ENCODE measurements at places on chromosomes 3 and 15.

GRCh38 chr3:188123170-188123905 lies 30.6 kb upstream of the LPP start:
- DNase-seq = no peak

DNA sequence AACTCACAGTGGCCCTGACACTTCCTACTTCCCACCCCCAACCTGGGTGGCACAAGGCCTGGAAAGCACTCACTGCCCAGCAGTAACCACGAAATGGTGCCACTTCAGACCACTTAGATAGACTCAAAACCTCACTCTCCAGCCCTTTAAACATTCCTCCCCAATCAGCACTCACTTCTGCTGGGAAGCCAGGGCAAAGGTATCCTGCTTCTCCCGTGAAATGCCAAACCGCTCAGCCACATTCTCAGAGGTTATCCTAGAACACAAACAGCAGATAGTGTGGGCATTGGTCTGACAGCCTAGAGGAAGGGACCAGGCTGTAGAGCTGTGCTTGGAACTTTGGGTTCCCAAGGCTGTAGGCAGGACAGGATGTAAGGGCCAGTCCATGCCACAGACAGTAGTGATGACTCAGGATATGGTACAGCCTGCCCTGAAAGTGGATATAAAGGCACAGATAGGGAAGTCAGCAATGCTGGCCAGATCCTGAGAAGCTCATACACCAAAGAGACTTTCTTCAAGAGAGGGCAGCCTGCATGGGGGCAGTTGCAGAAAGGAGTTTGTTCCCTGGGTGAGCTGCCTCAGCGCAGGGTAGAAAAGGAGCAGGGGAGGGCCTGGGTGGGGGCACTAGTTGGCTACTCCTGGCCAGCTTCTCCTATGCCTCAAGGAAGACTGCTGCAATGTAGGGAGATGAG lies 9.2 kb downstream of the ACAA1 start:
- DNase-seq = no peak

DNA sequence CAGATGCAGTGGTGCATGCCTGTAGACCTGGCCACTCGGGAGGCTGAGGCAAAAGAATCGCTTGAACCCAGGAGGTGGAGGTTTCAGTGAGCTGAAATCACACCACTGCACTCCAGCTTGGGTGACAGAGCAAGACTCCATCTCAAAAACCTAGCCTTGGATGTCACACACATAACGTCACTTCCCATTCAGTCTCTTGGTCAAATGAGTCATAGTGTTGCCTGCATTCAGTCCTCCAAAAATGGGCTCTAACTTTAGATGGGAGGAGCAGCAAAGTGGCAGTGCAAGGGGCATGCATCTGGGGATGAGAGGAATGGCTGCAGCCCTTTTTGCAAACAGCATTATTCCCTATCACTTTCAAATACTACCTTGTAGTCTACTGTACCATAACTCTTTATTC lies 62.9 kb upstream of the AGBL1 start:
- no peak for DNase-seq

DNA sequence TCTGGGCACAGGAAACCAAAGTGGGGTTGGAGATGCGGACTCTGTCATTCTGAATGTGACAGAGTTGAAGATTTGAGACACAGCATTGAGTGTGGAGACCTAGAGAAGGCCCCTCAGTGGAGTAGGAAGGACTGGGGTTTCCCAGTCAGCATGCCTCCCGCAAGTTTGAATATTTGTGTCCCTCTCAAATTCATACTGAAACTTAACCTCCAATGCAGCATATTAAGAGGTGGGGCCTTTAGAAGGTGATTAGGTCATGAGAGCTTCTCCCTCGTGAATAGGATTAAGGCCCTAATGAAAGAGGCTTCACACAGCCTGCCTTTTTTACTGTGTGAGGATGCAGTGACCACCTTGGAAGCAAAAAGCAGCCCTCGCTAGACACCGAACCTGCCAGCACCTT lies 8.0 kb downstream of the HDDC3 start:
- DNase-seq = no peak

DNA sequence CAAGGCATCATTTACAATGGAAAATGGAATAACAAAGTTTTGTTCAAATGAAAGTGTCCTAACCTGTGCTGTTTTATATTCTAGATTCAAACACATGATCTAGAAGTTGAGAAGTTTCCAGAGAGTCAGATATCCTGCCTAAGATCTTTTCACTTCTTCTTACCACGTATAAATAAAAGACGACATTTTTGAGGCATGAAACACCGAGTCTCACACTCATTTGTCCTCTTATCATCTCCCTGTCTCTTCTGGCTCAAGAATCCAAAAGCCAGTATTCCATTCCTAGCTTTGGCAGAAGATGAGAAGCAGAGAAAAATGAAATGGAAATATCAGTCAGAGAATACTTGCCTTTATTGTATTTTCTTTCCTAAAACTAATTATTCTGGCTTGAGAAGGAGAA lies 738.6 kb upstream of the NR2F2 start:
- DNase-seq = no peak

- DNase-seq = no peak
Measured at GRCh38 chr15:41417418-41418195, 712 bp downstream of the RTF1 start.

DNA sequence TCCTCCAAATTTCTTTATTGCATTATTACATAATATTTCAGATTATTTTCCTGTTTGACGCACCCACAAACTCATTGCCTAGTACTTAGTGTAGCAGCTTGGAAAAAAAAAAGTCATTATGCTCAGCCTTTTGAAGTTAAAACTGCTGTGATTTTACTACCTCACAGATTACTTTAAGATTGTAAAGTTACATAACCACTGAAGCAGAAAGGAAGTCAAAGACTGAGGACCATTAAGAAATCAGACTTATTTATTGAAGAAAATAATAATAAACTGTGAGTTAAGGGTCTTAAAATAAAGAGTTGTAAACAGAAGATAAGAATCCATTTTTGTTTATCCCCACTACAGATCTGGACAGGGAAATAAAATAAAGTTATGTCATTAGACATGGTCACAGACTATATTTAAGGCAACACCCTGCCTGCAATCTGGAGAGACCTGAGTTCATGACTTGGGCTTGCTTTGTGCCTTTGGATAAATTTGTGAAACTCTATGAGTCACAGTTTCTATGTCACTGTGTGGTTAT lies 212.1 kb upstream of the ROBO2 start:
- DNase-seq = no peak

DNA sequence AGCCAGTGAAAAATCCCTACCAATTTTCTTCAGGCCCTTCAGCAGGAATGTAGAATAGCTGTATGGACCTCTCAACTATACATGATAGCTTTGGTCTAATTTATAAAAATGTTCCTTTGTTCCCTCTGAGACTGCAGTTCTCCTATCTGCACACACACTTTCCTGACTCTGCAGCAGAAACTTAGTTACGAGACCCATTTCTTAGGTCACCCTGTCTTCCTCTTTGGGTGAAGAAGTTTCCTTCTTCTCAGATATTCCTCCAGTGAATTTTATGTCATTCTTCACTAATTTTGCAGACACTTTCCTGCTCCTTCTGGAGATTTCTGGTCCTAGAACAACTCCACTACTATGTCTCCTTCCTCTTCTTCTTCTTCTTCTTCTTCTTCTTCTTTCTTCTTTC lies 42.6 kb downstream of the CD200R1L start:
- DNase-seq = no peak

DNA sequence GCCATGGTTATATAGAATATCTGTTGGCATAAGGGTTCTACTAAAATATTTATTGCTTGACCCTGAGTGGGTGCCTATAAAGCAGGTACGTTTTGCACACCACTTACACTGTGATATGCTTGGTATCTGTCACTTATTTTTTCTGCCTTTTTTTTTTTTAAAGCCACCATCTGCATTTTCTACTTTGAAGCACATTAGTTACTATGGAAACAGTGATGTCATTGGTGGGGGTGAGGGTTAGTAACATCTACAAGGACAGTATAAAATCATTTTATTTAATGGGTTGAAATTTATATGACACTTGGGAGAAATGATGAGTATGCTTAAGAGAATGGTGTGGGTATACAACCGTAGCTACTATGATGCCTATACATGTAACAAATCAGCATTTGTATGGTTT lies 25.6 kb downstream of the SLCO3A1 start:
- no peak for DNase-seq

GRCh38 chr15:63263519-63263918 lies 13.9 kb upstream of the APH1B start:
- no peak for DNase-seq

Data from NCI-H187 treated with DMSO at 0.1 percent for 48 hours (cell line).